ENCODE measurements at places on chromosomes 5 and 9.

- no peak for DNase-seq
Measured at GRCh38 chr9:76691517-76692313, 72.5 kb upstream of the PCA3 start.

DNA sequence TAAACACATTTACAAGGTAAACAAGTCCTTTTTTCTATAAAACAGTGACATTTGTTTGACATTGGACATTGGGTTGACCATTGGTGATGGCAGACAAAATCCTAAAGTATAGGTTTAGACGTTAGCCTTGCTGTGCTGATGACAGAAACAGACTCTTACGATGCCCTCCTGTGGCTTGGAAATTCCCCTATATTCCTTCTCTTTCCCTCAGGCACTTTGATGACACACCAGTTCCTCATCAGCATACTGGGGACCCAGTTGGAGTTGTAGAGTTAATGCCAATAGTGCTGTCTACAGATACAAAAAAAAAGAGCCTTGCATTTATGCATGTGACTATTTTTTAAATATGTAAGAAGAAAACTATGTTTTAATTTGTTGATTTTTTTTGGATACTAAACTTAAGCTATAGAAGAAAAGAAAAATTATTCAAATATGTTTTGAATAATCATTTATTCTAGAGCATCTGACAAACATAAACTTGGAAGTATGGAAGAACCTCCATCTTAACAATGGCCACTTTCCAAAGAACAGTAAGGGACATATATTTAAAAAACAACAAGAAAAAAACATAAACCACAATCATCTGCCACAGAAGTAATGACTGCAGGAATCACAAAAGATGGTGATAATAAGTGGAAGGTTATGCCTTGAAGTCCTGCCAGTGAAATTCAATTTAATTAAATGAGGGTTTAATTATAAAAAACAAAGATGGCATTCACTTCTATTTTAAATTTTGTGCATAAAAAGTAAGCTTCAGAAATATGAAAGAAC, 75.6 kb upstream of the SNCAIP start:
- DNase-seq = no peak

- DNase-seq = no peak
Measured at GRCh38 chr5:73596705-73597328, 29.2 kb upstream of the ARHGEF28 start.

- no peak for DNase-seq
Measured at GRCh38 chr9:134789168-134789567, 91.4 kb upstream of the FCN2 start.

DNA sequence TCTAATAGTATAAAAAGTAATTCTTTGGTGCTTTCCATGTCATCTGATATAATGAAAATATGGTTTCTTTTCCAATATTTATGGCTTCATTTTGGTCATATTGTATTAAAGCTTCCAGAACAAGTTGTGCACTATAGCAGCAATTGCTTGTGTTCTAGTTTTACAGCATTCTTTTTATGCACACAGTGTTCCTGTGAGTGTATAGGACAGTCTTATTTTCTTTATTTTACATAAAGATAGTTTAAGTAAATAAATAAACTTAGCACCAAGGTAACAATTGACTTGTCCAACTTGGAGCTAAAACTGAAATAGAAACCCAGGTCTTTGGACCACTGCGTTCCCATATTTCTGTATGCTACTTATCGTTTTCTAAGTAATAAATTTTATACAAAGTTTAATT, 38.9 kb downstream of the ATG10 start:
- DNase-seq = no peak

GRCh38 chr9:96430377-96430776, 12.2 kb upstream of the ZNF367 start:
- DNase-seq = no peak

GRCh38 chr9:126114850-126115460, 211.7 kb upstream of the MVB12B start:
- DNase-seq = no peak

DNA sequence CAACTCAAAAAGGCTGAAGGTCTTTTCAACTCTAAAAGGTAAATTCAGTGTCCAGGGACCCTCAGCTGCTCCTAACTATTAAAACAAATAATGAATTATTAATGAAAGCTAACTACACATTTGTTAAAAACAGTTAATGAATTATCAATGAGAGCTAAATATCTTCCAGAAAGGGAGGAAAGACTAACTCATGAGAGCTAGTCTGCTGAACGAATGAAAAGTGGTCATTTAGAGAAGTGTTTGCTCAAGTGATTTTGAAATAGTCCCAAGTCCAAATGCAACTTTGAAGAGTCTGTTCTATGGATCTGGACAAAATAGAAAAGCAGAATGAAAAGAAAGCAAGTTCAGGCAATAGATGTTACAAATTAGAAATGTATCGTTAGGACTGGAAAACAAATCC, 133.9 kb upstream of the SPEF2 start:
- no peak for DNase-seq

- DNase-seq = no peak
Measured at GRCh38 chr5:30108051-30108450, 1085.4 kb upstream of the CDH6 start.

- DNase-seq = no peak
Measured at GRCh38 chr9:72687331-72687730, 165.9 kb downstream of the TMC1 start.
